SK-N-DZ (cell line): ENCODE measurements at places on chromosomes 12 and 14.

DNA sequence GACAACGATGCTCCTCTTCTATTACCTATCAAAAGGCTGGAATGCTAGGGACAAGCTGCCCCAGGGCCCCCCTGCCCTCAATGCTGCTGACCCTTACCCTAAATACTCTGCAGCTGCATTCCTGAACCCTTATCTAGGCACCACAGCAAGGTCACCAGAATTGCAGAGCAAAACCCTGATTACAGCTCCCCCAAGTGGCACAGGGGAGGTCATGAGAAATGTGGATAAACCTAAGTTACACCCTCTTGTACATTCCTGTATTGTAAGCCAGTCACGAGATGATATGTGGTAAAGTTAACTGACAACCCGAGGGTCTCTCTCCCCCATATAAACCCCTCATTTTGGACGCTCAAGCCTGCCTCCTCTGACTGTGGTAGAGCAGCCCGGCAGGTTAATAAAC is 411.8 kb upstream of the STXBP6 start:
- DNase-seq = no peak

- peak; percentile 74 for DNase-seq
These were observed 22.5 kb downstream of the MAP3K12 start for GRCh38 chr12:53476769-53477209.

DNA sequence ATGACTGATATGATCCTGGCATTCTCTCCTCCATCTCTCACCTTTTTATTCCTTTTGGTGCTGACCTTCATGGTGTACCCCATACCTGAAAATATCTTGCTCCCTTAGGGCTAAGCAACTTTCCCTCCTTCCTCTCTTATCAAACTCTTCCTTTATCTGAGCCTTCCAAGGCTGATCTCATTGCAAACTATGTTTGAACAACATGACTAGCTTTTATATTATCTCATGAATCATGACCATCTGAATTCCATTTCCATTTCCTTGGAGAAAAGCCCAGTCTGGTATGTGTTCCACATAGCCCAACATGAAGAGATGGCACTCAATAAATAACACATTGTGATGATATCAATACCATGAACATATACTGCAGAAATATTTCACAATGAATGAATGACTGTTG is 111.6 kb downstream of the TSPAN8 start:
- DNase-seq = no peak

DNA sequence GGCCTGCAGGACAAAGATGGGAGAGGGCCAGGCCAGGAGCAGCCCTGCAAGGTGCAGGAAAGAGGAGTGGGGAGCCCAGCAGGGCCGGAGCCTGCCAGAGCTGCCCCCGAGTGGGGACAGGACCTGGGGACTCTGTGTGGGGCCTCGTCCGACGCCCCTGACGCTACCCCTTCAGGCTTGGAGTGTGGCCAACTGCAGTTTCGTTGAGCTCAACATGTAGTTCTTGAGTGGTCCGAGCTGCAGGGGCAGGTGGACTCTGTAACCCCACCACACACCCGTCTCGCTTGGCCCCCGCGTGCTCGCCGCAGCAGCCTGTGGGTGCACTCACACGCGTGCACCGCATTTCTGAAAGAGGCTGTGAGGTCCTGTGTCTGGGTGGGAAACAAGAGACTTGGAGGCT is 2.0 kb downstream of the ASPG start:
- DNase-seq = no peak

DNA sequence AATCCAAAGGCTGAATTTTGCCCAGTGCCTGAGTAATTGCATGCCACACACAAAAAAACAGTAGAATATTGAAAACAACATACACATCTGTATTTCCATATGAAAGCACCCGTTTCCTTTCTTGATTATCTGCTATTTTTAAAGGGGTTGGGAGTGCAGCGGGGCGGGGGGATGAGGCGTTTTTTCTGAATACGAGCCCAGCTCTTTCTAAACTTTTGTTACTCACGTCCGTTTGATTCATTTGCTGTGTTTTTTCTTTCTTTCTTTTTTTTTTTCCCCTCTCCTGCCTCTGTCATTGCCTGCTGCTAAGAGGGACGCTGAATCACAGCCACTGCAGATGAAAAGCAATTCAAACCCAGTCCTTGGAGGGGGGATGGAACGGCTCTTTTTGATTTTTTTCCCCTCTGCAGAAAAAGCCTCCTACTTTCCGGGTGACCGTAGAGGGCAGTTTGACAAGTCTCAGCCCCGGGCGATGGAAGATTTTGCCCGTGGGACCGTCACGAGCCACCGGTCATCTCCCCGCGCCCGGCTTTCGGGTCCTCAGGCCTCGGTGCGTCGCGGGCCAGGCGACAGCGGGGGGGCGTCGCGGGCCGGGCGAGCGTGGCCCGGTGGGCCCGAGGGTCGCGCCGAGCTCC is 572 bp upstream of the RASSF8 start:
- peak; percentile 55 for DNase-seq

- DNase-seq = no peak
These were observed 142.6 kb downstream of the GPHN start for GRCh38 chr14:66650491-66650911.

GRCh38 chr14:99637624-99638023 is 7.3 kb upstream of the HHIPL1 start:
- DNase-seq = no peak

GRCh38 chr12:117330441-117331113 is 30.8 kb downstream of the NOS1 start:
- DNase-seq = no peak

- DNase-seq = no peak
These were observed 261.2 kb downstream of the DPF3 start for GRCh38 chr14:72632727-72633126.
